ENCODE measurements at places on chromosomes 11 and 22.

- no peak for DNase-seq
Observed at GRCh38 chr11:48114740-48115139, 101.9 kb upstream of the OR4B1 start.

DNA sequence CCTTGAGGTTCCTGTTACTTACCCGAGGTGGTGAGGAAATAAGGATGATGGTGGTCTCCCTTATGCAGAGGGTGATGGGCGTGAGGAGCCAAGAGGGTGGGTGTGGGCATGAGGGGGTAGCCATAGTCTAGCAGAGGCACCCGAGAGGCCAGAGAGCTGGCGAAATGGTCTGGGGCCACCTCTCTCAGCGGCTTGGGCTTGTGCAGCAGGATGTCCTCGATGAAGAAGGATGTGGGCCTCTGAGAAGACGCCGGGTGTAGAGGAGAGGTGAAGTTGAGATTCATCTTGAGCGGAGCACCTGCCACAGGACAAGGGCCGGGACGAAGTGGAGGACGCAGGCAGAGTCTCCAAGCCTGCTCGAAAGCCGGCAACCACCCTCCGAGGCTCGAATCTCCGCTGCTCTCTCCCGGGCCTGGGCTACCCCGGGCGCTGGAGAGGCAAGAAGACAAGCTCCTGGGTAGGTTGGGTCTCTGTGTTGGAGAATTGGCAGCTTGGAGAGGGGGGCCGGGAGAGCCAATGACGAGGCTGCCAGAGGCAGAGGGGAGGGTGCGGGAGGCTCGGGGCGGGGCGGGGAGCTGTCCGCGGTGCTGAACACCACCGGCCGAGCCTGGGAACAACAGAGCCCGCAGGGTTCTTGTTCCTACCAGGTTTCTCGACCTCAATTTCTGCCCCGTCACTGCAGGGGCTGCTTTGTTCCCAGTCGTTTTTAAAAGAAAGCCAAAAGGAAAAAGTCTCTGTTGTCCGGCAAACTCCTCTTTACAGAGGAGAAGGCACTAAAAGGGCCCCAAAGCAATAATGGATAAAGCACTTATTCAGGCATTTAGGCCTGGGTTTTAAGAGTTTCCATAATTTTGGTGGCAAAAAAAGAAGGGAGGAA is at the start of gene BSX:
TSS of gene BSX (minus strand) at position 447 of the 877 bp plus-strand sequence. CDS start at position 284, 163 bp downstream.
- DNase-seq: no peak

GRCh38 chr22:30304495-30305244 is 15.4 kb upstream of the CASTOR1 start:
- DNase-seq: no peak

DNA sequence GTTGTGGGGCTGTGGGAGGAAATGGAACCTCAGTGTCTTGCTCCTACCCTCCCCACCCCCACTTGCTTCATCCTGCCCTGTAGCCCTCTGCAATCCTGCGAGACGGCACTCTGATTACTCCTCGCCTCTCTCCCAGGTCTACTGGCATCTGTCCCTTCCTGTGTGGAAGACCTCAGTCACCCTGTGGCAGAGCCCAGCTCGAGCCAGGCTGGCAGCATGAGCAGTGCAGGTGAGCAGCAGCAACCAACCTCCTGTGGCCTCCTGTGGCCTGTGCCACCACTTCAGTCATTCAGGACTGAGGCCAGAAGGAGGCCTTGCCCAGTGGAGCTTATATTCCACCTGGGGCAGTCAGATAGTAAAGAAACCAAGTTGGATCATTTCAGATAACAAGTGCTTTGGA is 14.7 kb upstream of the MAPK8IP1 start:
- no peak for DNase-seq

GRCh38 chr22:24894220-24894975 is 52.1 kb downstream of the LHFPL7 start:
- peak; percentile 63 for DNase-seq

DNA sequence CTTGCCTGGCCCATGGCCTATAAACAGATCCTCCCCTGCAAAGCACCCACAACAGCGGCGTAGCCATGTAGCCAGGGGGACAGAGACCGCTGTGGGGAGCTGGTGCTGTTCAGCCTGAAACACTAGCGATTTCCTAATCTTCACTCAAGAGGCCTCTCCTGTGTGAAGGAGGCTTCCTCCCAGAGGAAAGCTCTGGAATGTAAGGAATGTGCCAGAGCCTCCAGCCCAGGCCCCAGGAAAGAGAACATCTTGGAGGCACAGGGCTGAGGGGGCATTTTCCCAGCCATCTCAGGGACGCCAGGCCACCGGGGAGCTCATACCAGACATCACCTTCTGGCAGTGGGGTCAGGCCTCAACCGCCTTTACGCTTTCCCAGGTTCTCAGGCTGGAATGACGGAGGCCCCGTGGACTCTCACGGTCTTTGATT is 24.0 kb downstream of the MIAT start:
- no peak for DNase-seq

GRCh38 chr11:72216638-72217037 is at the start of gene FOLR2:
TSS of gene FOLR2 (plus strand) at chr11:72216794. CDS start at chr11:72218585, 1,791 bp downstream.
- DNase-seq: no peak

DNA sequence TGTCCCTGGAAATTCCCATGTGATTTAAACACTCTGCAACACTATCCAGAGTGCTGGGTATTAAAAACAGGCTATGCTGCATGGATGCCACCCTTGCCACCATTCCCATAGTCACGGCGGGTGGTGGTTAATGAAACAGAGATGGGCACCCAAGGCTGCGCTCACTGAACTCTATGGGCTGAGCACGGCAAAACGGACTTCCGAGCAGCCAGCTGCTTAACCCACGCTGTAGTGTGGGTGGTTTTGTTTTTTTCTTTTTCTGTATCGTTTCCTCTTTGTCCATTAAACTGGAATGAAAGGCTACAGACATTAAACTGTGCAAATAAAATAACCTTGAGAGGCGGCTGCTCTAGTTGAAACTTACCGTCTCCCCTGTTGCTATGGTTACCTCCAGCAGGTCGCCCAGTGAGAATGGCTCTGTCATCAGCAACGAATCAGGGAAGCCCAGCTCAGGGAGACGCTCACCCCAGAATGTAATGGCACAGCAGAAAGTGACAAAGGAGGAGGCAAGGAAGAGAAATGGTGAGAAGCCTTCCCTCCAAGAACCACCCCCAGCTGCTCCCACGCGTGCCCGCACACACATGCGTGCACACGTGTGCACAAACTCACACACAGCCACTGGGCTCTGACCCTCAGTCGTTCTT is 102.1 kb downstream of the C11orf91 start:
- peak; percentile 45 for DNase-seq

- DNase-seq: no peak
Observed at GRCh38 chr11:80241766-80242165, 800.9 kb upstream of the TENM4 start.

DNA sequence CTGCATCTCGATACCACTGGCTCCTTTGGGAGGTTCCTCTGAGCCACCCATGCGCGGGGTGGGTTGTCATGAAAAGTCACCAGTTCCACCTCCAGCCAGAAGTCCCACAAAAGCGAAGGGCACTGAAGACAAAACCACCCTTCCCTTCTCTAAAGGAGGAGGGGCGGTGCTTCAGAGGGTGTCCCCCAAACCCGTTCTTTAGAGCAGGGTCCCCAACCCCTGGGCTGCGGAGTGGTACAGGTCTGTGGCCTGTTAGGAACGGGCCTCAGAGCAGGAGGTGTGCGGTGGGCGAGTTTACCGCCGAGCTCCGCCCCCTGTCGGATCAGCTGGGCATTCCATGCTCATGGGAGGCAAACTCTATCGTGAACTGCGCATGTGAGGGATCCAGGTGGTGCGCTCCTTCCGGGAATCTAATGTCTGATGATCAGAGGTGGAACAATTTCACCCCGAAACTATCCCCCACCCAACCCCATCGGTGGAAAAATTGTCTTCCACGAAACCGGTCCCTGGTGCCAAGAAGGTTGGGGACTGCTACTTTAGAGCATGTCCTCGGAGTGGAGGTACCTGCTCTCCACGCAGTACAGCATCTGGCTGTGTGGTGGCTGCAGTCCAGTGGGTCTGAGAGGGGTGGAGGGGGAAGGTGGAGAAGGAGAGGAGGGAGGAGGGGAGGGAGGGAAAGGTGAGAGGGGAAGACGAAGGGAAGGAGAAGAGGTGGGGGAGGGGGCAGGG is 72.9 kb upstream of the SEPTIN5 start:
- peak; percentile 18 for DNase-seq

DNA sequence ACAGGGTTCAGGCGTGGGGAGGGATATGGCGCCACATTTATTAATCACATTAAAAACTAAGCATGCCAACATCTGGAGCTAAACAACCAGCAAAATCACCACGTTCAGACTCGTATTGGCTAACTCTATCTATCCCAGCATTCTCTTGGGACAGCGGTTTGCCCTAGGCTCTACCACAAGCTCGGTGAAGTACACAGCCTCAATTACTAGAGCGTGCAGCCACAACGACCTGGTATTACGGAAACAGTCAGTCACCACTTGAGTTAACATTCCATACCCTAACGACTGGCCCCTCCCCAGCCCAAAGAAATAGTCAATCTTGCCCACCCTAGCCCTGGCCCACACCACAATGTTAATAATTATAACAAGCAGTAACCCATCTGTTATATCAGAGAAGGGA is 32.1 kb downstream of the APOL5 start:
- no peak for DNase-seq

DNA sequence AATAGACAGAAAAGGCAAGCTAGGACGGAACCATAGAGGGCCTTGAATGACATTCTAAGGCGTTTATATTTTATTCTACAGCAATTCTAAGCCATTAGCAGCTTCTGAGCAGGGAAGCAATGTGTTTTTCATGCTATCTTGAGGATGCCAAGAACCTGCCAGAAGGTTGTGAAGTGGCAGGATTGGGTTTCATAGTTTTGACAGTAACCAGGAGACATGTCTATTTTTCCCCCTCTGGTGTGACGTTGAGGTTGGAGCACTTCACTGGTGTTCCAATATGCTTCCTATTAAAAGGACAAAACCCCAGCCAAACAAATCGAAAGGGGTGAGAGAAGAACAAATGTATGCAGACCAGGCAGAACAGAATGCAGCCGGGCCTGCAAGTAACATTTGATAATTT is 148.2 kb downstream of the SPATA19 start:
- DNase-seq: no peak

DNA sequence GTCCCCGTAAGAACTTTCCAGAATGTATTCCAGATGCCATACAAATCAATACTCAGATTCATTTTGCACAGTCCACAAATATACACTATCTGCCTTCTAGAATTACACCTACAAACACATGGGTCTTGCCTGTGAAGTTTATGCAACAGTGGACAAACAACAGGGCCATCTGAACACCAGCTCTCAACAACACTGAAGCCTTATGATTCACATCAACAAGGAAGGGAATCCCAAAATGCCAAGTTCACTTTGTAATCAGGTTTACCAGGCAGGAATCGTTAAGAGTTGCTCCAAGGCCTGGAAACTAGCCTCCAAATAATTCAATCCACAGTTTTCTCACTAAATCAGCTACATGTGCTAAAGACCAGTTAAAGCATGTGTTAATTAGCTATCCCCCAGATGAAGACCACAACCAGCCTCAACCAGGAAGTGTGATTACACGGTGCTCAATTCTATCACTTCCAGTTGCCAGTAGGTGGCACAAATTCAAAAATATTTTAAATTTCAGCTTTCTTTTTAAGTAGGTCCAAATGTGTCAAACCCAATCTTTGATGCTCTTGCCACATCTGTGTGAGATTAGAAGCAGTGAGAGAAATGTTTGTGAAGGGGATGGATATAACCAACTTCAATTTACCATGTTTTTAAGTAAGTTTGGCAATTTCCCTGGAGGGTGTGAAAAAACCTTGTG is 139.1 kb upstream of the BDNF start:
- DNase-seq: no peak

DNA sequence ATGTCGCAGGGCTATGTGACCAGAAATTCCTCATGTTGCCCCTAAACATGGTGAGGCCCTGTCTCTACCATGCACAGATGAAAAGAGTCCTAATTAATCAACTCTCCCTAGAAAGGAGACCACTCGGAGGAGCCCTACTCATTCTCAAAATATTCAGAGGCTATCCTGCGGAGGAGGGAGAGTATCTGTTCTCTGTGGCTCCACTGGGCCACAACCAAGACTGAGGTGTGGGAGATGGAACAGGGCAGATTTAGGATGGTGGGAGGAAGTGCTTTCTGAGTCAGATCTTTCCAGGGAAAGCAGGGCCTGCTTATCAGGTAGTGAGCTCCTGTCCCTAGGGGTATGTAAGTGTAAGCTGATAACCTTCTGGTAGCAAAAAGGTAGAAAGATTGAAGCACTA is 37.0 kb upstream of the PRDM11 start:
- DNase-seq: no peak

DNA sequence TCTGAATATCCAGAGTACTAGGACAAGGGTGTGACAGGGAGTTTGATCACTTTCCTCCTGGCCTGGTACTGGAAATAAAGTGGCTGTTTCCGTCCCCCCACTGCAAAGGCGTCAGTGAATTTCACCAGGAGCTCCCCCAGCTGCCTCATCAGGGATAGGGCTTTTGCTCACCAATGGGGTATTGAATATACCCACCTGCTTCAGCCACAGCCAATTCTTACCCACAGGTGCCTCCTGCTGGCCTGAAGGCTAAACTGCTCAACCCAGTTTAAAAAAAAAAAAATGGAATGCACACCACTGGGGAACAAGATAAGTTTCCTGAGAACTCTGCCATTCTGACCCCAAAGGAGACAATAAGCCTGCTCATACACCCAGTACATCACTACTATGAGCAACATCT is 65.3 kb upstream of the MS4A8 start:
- DNase-seq: no peak

GRCh38 chr11:44568658-44569473 is 3.4 kb downstream of the CD82 start:
- DNase-seq: no peak

DNA sequence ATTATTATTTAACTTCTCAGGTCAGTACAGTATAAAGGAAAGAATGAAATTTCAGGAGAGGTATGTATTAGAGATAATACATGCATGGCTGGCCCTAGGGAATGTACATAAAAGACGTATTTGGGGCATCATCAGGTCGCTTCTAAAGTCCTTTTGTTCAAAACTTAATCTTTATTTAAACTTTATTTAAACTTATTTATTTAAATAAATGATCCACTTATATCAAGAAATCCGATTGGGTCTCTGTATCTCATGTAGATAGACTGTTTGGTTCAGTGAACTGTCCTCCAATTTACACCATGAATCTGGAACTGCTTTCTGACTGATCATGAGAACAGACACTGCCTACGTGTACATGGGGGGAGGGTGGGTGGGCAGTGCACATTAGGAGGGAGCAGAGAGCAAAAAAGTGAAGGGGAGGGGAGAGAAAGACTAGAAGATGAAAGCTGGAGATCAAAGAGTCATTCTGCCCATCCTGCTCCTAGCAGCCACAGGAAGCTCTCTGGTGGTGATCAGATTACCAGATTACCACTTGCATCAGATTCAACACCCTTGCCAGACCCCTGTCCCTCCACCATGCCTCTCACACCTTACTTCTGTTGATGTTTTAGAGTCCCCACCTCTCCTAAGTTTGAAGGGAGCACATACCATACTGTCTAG is 92.1 kb upstream of the MTMR2 start:
- DNase-seq: no peak

GRCh38 chr22:45594123-45594941 is 77.3 kb upstream of the ATXN10 start:
- DNase-seq: no peak

- DNase-seq: no peak
Observed at GRCh38 chr11:35166369-35167360, 27.7 kb downstream of the CD44 start.
